ENCODE measurements at places on chromosomes 2 and 18.

DNA sequence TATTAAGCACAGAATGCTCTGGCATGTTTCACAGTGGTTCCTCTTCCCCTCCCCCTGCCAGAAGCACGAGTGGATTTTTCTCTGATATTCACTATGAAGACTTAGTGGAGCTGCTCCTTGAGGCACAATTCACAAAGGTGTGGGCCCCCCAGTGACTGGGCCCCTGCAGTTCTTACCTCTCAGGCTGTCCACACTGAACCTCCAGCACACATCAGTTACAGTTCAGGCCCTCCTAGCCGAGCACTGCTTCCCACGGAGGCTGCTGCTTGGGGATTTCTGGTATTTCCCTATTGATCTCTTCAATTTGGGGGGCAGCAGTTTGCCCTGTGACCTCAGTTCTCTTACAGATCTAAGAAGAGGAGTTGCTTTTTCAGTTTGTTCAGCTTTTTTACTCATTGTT lies 236.1 kb downstream of the SH3RF3 start:
- DNase-seq: no peak

GRCh38 chr18:69790649-69791048 lies 157.0 kb downstream of the CD226 start:
- no peak for DNase-seq

- no peak for DNase-seq
Measured at GRCh38 chr2:51003345-51004192, 28.4 kb downstream of the NRXN1 start.

DNA sequence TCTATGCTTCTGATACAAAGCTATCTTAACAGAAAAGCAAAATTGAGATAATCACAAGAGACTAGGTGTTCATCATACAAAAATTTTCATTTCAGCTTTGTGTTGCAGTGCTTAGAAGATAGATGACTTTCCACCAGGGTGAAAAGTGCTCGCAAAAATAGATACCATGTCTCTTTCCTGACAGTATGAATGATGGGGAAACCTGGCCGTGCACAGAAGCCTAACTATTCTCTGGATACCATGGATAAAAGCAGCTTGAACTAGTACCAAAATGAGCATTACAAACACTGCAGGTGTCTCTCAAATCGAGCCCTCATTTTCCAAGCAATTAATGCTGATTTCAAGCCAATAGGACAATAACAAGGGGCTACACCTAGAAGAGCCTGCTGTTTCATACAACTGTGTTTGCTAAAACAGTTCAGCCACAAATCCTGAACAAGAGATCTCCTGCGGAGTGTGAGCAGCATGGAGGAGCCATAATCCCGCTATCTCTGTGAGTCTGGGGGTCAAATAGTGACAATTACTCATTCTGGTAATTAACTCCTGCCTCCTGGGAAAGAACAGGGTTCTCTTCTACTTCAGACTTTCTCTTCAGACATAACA lies 507.6 kb downstream of the PID1 start:
- DNase-seq: no peak

DNA sequence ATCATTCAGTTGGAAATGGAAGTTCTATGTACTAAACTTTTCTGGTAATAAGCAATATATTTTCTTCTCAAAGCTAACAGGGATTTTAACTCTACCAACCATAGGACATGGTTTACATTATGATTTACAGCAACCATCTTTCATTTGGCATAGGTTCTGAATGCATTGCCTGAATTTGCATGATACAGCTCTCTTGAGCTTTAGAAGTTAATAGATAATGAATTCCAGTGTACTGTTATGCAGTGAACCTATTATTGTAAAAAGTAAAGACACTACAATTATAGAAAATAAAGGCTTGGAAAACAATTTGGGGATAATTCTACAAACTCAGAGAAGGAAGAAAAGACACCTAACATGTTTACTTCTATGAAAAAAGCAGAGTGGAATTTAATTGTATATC lies 182.0 kb downstream of the GRB14 start:
- DNase-seq: no peak

GRCh38 chr2:117980783-117981676 lies 32.8 kb downstream of the CCDC93 start:
- DNase-seq: no peak

DNA sequence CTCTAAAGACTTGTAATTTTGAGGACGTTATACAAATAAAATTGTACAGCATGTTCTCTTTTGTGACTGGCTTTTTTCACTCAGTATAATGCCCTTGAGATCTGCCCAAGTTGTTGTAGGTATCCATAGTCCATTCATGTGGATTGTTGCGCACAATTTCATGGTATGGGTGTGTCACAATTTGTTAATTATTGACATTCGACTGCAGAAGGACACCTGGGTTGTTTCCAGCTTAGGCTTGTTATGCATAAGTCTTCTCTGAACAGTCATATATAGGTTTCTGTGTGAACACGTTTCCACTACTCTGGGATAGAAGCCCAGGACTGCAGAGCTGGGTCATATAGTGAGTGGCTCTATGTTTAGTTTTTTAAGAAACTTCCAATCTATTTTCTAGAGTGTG lies 800.8 kb upstream of the SALL3 start:
- no peak for DNase-seq

DNA sequence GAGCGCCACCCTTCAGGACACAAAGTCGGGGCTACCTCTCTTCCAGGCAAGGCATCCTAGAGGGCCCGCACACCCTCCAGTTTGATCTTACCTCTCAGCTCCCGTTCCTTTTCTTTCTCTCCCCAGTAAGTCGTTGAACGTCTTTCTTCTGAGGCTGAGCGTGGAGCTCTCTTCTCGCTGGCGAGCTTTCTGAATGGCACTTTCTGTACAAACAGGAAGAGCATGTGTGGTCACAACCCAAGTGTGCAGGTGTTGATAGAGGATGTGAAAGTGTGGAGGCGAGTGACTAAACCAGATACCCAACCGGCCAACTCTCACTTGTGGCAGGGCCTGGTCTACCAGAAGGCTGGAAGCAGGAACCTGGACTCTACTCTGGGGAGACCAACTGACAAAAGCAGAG lies at the start of gene AFF3:
AFF3 (minus strand) TSS at position 198 of the 400 bp plus-strand sequence. CDS start 38,136 bp downstream, outside the sequence.
- DNase-seq: no peak

DNA sequence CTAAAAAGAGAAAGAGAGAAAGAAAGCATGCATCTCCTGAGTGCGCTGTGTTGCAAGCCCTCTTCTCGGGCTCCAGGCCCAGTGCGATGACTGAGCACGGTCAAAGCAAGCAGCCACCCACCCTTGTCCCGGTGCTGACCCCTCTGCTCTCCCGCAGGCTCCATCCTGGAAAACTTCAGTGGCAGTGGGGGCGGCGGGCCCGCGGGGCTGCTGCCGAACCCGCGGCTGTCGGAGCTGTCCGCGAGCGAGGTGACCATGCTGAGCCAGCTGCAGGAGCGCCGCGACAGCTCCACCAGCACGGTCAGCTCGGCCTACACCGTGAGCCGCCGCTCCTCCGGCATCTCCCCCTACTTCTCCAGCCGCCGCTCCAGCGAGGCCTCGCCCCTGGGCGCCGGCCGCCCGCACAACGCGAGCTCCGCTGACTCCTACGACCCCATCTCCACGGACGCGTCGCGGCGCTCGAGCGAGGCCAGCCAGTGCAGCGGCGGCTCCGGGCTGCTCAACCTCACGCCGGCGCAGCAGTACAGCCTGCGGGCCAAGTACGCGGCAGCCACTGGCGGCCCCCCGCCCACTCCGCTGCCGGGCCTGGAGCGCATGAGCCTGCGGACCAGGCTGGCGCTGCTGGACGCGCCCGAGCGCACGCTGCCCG lies 252.5 kb downstream of the GLI2 start:
- no peak for DNase-seq

GRCh38 chr18:6039055-6039454 lies 143.7 kb upstream of the TMEM200C start:
- no peak for DNase-seq

- DNase-seq: peak; percentile 85
Measured at GRCh38 chr18:43279015-43279744, 1.9 kb upstream of the SYT4 start.

GRCh38 chr2:130744287-130745117 lies 10.8 kb upstream of the AMER3 start:
- DNase-seq: peak; percentile 61

DNA sequence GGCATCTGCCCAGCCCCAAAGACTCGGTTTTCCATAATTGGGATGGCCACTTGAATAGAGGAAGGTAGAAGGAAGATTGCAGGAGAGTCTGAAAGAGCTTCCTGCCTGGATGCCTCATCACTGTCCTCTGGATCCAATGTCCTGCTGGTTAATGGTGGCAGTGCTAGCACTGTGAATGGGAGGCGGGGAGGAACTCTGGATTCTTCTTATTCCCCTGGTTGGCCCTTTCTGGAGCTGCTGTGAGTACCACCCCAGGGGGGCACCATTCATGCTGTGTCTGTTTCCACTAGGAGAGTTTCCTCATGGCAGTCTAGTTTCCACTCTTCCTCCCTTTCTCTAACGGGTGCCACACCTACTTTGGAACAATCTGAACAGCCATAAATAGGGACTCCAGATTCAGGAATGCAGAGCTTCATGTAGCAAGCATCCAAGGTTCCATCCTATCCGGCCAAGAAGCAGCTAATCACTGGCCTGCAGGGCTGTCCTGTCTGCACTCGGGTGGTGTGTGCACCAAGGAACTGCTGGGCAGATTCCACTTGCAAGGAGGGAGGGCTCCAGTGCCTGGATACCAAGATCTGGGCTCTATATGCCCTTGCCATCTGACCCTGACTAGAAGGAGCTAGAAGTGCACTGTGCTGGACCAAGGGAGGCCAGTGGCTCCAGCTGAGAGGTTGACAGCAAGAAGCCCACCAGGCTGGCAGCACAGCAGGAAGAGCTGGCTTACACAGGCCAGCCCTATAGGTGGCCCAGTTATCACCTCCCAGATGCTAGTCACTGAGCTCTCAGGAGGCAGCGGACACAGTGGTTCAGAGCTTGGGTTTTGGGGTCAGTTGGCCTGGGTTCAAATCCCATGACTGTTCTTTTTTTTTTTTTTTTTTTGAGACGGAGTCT lies 4.6 kb upstream of the ATOH8 start:
- DNase-seq: no peak

DNA sequence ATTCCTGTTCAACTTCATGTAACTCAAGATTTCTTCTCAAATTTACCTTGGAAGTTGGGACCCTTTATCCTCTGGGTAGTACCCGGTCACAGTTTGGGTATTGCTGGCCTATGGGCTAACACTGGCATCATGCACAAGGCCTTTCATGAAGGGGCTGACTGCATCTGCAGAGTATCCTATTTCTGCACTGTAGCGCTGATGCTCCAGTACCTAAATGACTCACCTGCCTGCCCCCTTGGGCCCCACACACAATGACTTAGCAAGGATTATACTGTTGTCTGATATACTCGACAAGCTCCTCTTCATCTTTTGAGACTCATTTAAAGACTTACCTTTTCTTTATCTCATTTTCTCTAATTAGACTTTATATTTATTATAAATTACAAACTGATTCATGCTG lies 39.9 kb downstream of the DNAH6 start:
- DNase-seq: no peak

DNA sequence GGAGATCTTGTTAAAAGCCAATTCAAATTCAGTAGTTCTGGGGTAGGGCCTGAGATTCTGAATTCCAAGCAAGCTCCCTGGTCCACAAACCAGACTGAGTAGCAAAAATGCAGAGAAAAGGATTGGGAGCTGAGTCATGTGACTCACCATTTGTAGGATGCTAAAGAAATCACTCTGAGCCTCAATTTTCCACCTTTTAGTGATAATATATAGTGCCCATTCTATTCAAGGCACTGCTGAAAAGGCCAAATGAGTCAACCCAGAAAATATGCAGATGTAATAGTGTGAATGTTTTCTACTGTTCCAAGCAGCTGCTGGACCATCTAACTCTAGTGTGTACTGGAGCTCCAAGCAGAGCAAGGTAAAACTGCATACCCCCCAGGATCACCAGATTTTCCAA lies 47.2 kb downstream of the SLC14A2 start:
- no peak for DNase-seq

GRCh38 chr2:149027590-149028250 lies 10.8 kb upstream of the LYPD6B start:
- DNase-seq: no peak

DNA sequence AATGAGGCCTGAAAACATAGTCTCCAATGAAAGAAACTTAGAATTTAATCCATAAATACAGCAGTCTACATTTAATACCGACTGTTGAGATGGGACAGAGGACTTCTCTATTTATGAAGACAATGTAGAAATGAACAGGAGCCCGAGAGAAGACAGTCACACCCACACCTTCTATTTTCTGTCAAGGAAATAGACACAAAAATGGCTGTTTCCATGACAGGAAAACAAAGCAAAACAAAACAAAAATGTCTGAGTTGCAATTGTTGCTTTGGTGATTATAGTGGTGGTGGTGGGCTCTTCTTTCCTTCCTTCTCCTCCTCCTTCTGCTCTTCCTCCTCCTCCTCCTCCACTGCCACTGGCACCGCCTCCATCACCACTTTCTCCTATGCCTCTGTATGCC lies 72.3 kb upstream of the CCDC68 start:
- no peak for DNase-seq

DNA sequence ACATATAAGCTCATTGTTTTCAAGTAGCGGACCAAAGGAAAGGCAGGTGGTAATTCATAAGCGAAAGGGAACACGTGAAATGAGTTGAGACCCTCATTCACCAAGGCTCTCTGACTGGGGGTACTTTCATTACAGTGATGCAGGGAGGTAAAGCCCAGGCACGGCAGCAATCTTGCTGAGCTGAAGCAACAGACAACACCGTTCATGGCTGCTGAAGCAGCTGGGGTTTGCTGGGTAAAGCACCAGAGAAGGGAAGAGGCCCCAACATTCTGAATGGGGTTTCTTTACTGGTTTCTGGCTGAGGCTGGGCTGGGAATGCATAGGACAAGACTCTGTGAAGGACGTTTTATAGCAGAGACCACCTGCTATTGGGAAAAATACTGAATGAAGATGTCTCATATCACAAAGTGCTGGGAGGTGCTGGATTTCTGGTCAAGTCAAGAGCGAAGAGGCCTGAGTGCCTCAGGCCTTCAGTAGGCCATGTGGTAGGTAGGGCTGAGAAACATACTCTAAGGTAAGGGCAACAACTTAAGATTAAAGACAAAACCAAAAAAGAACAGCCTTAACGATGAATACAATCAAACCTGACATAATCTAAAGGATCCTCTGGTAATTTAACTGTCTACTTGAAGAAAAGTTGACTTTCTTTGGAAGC lies 324.7 kb upstream of the PIK3C3 start:
- no peak for DNase-seq

GRCh38 chr2:18119883-18120282 lies 241.4 kb downstream of the KCNS3 start:
- no peak for DNase-seq

GRCh38 chr2:109727929-109728447 lies 66.1 kb upstream of the RGPD5 start:
- no peak for DNase-seq

DNA sequence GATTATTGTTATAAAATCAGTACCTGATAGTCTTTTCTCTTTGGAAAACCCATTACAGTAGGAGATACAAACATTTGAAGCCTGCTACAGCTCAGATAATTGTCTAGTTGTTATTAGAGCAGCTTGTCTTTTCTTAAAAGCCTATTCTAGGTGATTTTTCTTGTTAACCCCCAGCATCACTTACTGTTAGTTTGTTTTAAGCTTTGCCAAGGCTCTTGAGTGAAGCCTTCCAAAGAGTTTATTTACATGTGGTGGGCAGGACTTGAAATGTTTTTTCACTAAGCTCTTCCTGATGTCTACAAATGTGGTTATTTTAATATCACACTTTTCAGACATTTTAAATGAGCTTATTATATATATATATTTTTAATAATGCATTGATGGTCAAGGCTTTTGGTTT lies 791.3 kb downstream of the PLCL1 start:
- no peak for DNase-seq

- DNase-seq: no peak
Measured at GRCh38 chr2:178855151-178855550, 47.9 kb upstream of the TTN start.

Data from eye (tissue), 1 donor.